ENCODE measurements at places on chromosomes 1 and 21.

- DNase-seq: no peak
Measured at GRCh38 chr1:20618550-20618949, 14.7 kb upstream of the PINK1 start.

DNA sequence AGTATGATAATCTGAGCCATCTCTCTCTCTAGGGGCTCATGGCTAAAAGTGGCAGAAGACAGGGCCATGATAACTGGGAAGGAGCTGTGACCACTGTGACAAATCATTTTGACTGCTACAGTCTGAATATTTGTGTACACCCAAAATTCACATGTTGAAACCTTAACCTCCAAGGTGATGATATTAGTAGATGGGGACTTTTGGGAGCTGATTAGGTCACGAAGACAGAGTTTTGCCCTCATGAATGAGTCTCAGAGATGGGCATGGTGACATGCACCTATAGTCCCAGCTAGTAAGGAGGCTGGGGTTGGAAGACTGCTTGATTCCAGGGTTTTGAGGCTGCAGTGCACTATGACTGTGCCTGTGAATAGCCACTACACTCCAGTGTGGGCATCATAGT, 174.9 kb downstream of the PLD5 start:
- no peak for DNase-seq

DNA sequence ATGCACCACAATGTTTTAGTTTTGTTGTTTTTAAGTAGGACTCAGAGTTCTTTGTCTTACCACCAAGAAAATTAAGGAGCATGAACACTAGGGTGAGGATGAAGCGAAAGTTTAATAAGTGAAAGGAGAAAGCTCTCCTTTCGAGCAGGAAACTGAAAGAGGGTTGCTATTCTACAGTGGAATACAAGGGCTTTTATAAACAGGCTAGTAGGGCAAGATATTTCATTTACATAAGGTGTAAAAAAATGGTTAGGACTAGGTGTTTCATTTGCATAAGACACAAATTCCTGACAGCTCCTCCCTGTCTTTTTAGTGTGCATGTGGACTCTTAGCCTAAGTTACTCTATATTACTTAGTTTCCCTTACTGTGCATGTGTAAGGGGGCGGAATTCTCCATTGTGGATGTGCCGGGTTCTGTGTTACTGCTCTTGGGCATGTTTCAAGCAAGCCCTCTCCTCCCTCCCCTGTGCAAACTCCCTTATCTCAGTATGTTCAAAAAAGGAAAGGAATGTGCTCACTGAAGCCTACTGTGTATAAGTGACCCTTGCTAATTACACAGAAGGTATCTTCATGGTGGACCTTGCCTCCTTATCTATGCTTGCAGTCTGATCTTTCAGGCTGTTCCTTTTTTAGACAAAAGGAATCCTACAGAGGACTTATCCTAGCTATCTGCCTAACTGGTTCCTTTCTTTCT, 7.3 kb downstream of the TSHB start:
- DNase-seq: no peak

GRCh38 chr1:95287081-95287480, 53.1 kb downstream of the RWDD3 start:
- no peak for DNase-seq

DNA sequence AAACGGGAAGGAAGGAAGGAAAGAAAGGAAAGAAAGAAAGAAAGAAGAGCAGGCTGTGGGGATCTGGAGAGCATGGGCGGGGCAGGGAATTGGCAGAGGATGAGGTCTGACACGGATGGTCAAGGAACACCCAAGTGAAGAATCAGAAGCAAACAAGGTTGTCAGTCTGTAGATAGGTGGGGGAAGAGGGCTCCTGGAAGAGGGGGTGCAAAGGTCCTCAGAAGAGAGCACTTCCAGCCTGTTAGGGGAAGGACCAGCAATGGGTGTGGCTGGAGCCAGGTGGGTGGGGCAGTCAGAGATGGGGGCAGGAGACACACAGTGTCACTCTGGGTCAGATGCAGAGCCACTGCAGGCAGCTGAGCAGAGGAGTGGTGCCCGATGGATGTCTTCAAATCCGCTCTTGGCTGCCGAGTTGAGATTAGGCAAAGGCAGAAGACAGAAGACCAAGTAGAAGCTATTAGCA, 11.0 kb upstream of the PLA2G2C start:
- DNase-seq: no peak

- DNase-seq: no peak
Measured at GRCh38 chr21:34878940-34879339, 170.2 kb downstream of the RUNX1 start.

- DNase-seq: no peak
Measured at GRCh38 chr1:55039342-55040082, at the start of gene PCSK9. PCSK9 (plus strand) TSS chr1:55039548; CDS start chr1:55039838, 290 bp downstream.

- DNase-seq: no peak
Measured at GRCh38 chr1:166032572-166033371, 134.0 kb downstream of the FAM78B start.

- no peak for DNase-seq
Measured at GRCh38 chr1:23354245-23354644, 10.2 kb upstream of the HNRNPR start.

- no peak for DNase-seq
Measured at GRCh38 chr1:152112101-152112884, 3.0 kb downstream of the TCHH start.

DNA sequence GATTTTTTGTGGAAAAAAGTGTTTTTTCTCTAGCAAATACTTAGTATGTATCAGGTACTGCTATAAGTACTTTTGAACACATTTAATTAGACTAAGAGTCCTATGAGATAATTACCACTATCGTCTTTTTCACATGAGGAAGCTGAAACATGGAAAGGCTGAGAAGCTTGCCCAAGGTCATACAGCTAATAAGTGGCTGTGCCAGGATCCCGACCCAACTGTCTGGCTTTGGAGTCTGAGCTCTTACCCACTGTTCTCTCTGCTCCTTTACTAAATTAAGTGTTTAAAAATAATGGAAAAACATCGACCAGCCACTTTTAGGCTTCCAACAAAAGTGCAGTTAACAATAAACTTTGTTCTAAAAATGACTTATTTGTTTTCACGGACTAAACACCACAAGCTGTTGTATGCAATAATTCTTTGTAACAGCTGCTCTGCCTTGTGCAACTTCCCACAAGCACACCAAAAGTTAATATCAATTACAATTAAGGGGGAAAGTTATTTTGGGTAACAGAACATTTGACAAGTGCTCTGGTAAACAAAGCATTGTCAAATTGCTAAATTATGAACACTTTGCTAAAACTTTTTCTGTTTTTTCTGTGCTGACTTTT, 75.7 kb downstream of the CRB1 start:
- no peak for DNase-seq

- no peak for DNase-seq
Measured at GRCh38 chr1:20829531-20829930, 42.4 kb upstream of the HP1BP3 start.

GRCh38 chr21:32350981-32351380, 41.8 kb downstream of the URB1 start:
- DNase-seq: no peak

- DNase-seq: no peak
Measured at GRCh38 chr1:44636083-44636687, 38.1 kb downstream of the TMEM53 start.

- no peak for DNase-seq
Measured at GRCh38 chr1:183433703-183434102, 15.5 kb upstream of the NMNAT2 start.
